ENCODE measurements at places on chromosomes 3 and 15.
A peak's percentile ranks its signal among the peaks of the same experiment; 100 is the strongest.

DNA sequence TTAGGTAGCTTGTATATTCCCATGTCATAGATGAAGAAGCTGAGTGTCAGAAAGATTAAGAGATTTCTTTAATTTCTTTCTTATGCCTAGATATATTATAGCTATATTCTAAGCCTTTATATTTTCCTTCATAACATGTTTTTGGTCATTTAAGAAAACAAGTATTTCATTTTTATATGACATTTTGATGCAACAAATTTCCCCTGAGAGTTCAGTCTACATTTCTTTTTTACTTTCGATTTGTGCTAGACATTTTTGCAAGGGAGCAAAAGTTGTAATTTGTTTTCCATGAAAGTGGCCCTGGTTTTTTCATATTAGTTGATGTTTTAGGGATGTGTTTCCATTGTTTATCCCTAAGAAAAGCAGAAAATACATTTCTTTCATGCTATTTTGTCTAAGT lies 344.9 kb downstream of the NLGN1 start:
- DNase-seq, result no peak

DNA sequence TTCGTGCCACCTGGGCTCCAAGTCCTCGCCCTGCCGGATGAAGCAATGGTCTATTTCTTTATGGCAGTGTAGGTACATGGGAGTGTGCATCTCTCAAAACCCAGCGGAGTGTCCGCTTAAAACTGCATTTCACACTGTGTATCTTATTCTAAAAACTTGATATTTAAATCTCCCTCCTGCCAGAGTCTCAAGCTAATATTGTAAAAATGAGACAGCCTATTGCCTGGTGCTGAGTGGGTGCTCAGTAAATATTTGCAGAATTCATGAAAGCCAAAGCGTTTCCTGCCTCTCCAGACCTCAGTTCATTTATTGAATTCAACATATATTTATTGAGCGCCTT lies 330 bp upstream of the TBC1D2B start:
- DNase-seq, result no peak

- no peak for DNase-seq
Observed at GRCh38 chr15:92304223-92304975, 89.3 kb upstream of the ST8SIA2 start.

GRCh38 chr3:66991459-66991858 lies 6.6 kb upstream of the KBTBD8 start:
- DNase-seq, result no peak

- no peak for DNase-seq
Observed at GRCh38 chr3:184872200-184872599, 60.2 kb downstream of the VPS8 start.

- peak; percentile 69 for DNase-seq
Observed at GRCh38 chr15:23690450-23690852, 3.3 kb upstream of the NDN start.

- DNase-seq, result no peak
Observed at GRCh38 chr3:51585871-51586270, 47.4 kb downstream of the RAD54L2 start.

Data from heart left ventricle (tissue), 16 donors.